SW 1271 (cell line): ENCODE measurements at places on chromosomes 5 and 9.

DNA sequence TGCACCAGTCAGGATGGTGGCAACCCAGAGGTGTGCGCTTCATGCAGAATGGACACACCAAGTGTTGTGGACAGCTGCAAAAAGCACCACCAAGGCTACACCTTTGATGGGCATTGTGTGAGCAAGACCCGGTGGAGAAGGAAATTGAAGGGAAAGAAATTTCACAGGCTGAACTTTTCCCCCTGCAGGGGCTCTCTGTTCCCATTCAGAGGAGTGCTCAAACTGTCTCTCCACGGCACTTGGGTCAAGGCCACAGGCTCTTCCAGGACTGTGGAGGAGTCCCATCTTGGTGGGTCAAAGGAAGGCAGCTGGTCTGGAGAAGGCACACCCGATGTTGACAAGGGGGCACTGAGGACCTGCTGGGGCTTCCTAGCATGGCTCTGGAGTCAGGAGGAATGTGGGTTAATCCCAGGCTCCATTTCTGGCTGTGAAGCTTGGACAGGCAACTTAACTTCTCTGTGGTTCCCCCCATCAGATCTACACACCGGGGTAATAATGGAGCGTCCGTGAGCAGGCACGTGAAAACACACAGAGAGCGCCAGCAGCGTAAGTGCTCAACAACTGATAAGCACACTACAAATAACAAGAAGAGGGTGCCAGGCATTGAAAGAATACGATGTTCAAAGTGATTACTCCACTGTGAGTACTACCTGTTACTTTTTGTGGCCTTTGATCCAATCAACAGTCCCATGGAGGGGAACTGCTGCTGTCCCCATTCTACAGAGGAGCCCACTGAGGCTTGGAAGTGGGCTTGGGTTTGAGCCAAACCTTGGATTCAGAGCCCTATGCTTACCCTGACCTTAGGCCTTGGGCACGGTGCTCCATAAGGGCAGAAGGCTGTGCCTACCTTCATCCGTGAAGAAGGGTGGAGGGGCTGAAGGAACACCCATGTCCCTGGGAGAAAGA is 34.2 kb upstream of the TIFAB start:
- DNase-seq = no peak

DNA sequence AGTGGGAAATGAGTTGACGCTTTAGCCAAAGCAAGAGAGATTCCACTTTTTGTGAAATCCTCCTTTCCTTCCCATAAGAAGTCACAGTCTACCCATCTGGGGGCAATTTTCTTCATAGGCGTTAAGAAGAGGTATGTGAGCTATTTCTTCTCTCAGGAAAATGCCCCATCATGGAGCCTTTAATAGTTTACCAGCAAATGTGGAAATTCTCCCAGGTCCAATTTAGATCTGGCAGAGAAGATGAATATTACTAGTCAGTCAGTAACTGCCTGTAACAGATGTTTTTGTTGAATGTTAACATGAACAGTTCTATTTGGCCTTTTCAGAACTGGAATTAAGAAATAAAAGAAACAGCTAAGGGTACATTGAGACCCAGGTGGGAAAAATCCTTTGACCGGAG is 156.4 kb upstream of the RFX3 start:
- DNase-seq = no peak

DNA sequence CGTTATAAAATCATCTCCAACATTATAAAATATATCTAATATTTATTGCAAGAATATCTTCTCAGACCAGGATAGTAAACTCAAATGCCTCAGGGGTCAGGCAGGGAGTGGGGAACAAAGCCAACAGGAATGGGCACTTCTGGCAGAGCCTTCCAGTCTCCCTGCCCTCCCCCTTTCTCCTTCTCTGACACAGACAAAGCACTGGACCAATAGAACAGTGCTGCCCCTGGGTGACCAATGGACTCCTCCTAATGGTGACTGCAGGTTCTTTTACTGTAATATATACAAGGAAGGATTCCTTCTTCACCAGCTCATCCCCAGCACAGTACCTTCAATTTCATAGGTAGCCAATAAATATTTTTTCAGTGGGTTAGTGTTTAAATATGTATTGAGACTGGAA is 31.1 kb upstream of the MAMDC2 start:
- no peak for DNase-seq

DNA sequence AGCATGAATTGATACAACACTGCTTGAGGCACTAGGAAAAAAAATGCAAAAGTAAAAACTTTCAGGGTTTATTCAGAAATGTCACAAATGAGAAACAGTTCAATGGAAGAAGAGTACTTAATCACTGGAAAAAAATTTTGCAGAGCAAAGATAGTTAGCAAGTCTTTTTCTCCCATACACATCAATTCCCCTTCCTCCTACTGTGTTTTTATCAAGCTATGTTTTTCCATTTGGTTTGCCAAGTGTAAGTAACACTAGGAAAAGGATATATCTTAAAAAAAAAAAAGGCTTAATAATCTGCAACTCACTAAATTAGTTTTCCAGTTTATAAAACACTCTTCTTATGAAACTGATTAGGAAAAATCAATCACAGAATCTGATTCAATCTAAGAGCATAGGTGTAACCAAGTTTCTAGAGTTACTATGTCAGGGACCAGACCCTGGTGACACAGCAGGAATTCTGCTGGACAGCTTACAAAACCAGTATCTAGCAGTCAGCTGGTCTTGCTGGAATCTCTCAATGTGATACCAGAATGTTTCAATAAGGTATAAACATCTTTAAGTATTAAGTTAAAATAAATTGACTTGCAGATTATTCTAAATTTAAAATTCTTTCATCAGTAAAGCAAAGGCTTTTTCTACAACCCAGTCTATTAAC is 34.7 kb downstream of the RNF145 start:
- peak; percentile 36 for DNase-seq

DNA sequence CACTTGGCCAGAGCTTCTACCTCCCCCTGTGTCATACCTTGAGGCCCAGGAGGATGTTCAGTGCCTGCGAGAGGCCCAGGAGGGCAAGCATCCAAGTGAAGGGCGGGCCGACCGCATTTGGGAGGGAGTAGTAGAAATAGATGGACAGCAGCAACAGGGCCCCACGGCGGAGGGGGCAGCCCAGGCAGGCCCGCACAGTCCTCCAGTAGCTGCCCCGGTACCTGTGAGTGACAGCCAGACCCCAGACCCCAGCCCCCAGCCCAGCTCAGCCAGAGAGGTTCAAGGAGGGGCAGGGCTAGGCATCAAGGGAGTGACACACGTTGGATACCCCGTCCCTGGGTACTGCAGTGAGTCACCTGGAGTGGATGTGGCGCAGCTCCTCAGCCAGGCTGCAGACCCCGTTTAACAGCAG is 1.4 kb downstream of the STING1 start:
- no peak for DNase-seq

- DNase-seq = no peak
Measured at GRCh38 chr9:125586172-125586511, 120.9 kb downstream of the MAPKAP1 start.

GRCh38 chr9:5949103-5949699 is 58.5 kb downstream of the MLANA start:
- no peak for DNase-seq

DNA sequence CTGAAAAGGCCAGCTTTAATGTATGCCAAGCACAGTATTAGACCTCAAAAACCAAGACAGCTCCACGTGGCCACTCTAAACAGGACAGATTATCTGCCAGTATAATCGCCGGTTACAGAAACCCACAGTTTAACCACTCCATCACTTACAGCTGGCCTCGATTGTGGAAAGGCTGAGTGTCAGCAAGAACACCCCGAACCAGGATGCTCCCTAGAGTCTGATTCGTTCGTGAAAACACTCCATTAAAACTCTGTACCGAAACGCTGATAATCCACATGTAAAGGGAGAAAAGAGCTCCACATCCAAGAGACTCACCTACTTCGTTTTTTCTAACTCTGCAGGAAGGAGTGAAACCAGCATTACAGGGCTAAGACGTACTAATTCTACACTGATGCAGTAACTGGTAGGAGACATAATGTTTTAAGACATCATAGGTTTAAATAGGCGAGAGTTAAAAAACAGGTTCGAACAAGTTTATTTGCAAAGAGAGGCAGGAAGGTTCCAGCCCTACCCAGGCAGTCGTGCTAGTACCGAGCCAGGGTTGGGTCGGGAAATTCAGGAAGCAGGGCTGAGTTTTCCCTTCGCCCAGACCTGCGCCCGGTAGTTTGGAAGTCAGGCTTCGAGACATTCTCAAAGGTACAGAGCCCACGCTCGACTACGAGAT is 949 bp downstream of the SERINC5 start:
- DNase-seq = no peak

DNA sequence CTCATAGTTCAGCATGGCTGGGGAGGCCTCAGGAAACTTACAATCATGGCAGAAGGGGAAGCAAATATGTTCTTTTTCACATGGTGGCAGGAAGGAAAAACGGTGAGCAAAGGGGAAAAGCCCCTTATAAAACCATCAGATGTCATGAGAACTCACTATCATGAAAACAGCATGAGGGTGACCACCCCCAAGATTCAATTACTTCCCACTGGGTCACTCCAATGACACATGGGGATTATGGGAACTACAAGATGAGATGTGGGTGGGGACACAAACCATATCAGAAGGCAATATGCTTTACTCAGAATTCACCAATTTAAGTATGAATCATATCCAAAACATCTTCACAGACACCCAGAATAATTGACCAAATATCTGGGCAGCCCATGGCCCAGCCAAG is 19.7 kb downstream of the MAT2B start:
- DNase-seq = no peak

DNA sequence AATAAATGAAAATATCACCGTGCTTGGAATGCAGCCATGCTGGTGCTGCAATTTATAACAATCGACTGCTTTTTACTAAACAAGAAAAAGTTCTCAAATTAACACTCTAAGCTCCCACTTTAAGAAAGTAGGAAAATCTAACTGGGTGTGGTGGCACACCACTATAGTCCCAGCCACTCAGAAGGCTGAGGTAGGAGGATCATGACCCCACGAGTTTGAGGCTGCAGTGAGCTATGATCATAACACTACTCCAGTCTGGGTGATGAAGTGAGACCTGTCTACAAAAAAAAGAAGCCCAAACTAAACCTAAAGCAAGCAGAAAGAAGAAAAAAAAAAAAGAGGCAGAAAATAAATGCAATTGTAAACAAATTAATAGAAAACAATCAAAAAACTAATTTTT is 10.5 kb downstream of the CCNG1 start:
- DNase-seq = no peak

GRCh38 chr9:33620738-33621439 is 96.8 kb downstream of the ANKRD18B start:
- DNase-seq = no peak
